ENCODE measurements at places on chromosomes 5 and 9. TPM values are rescaled to one million over a fixed set of nuclear protein-coding genes. Genes with fewer than 3 reads are reported as not detected.

The TEX10 gene
- 29.2 TPM for total RNA-seq

The NEUROG1 gene
- total RNA-seq: 0.04 TPM

The SPAG8 gene
- not detected for total RNA-seq

The STPG3 gene
- total RNA-seq: not detected

The LHX3 gene
- not detected for total RNA-seq

The FRMD3 gene
- 5.2 TPM for total RNA-seq

The FSTL4 gene
- not detected for total RNA-seq

The ENTPD8 gene
- total RNA-seq: not detected

The WDR38 gene
- not detected for total RNA-seq

- DNase-seq: no peak
Observed at GRCh38 chr9:32180597-32180996, 203.8 kb upstream of the ACO1 start.

DNA sequence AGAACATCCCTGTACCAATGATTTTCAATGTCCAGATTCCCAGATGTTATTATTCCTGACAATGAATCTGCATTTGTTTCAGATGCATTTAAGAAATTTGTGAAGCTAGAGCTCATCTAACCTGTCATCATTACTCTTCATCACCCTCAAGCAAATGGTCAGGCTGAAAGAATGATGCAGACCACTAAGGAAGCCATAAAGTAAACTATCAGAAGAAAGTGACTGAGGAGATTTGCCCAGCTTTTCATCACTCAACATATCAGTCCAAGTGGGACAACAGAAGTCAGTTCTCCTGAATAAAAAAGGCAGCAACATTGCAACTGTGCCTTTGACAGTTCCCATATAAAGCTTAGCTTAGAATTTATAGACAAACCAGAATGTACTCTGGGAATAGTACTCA lies 419.9 kb downstream of the PDE4D start:
- no peak for DNase-seq

DNA sequence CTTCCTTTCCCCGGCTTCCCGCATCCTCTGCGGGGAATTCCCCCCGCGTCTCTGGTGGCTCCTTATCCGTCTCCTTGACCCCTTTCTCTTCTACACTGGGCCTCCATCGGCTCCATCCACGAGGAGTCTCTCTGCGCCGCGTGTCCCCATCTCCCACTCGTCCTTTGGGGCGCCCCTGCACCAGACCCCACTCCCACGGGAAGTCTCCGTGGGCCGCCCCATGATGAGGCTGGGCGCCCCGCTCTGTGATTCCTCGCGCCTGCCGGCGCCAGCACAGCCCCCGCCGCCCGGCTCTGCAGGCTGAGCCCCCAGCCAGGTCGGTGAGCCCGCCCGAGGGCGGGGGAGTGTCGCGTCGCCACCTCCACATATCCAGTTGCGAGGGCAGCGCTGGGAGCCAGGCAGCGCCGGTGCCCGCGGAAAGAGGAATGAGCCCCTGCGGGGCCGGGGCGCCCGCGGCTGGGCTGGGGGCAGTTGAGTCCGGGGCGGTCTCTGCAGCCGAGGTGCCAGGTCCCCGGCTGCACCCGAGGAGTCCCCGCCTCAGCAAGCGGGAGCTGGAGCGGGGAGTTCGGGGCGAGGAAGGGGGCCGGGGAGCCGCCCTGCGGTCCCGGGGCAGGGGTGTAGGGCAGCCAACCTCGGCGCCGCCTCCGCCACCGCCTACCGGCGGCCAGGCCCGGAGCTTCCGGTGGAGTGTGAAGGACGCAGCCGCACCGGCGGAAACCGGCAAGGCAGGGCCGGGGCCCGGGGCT lies 2.1 kb upstream of the TRAF1 start:
- DNase-seq: no peak

- DNase-seq: no peak
Observed at GRCh38 chr5:439181-439580, 3.8 kb upstream of the EXOC3 start.

GRCh38 chr9:118009614-118010013 lies 305.4 kb downstream of the TLR4 start:
- no peak for DNase-seq

DNA sequence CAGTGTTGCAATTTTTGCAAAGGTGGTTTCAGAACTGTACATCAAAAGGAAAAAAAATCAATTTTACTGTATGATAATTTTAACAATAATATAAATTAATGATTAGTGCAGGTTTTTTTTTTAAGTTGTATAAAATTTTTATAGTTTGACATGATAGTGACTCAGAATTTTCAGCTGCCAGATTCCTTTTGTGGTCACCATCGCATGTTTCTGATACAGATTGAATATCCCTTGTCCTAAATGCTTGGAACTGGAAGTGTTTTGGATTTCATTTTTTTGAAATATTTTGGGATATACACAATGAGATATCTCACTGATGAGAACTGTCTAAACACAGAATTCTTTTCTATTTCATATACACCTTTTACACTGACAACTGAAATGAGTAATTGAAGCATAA lies 361.3 kb downstream of the RAB3C start:
- DNase-seq: no peak

DNA sequence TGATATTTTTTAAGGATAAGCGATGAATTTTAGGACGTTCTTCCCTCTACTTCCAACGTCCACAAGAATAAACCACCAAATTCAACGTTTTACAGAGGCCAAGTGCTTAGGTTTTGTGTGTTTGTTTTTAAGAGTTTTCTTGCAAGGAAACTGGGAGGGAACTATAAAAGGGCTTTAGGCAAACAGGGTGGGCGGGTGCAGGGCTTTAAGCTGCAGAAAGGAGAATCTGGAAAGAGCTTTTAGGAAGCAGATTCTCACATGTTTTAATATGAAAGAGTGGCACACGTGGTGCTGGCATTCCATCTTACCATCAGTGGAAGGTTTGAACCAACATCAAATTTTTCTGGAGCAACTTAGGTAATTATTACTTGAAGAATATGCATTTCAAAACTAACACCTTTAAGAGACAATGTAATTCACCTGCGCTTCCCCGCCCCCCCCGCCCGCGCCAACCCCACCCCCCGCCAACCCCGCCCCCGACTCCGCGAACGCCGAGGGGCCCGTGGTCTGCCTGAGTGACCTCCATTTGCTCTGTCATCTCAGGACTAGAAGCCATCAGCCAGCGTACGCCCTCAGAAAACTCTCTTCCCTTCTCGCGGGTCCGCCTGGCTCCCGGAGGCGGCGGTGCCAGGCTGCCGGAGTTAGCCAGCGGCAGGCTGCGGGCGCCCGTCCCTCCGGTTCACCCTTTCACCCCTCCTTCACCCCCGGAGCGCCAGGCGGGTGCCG lies 911 bp upstream of the PIK3R1 start:
- no peak for DNase-seq

DNA sequence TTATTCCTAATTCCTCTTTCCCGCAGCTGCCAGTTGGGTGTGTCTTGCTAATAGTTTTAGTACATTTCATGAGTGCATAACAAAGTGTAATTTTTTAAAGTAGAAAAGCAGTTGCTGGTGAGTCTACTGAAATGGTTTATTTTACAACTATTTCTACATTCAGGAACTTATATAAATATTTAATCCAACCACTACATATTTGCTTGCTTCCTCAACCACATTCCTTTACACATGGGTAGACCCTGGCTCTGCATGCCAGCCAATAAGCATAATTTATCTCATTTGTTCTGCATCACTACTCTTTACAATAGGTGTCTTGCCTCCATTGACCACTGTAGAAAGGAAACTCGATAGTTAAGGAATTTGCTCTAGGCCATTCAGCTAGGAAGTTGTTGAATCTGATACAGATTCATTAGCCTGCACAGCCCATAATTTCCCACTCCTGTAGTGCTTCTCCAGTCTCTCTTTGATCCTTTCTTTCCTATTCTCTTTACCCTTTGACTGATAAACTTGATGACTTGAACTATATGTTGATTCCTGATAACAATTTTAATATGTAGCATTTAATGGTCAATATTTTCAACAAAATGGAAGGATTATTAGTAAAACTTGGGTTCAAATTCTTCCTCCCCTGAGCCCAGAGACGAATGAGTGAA lies 342.5 kb upstream of the ACTBL2 start:
- DNase-seq: peak; percentile 98

DNA sequence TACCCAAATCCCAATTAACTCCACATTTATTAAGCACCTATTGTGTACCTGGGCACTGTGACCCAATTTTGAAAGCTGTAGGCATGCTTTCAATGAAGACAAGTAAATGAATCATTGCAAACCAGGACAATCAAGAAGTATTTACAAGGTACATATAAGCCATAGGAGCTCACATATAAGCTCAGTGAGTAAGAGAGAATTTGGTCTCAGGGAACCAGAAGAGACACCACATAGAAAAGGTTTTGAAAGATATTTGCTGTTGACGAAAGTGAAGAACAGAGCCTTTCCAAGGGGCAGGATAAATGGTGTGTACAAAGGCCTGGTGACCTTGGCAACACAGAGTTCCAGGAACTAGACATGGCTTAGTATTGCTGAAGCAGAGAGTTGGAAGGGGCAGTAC lies 187.6 kb downstream of the CD180 start:
- DNase-seq: no peak

- DNase-seq: no peak
Observed at GRCh38 chr5:23385036-23385435, 122.4 kb upstream of the PRDM9 start.

DNA sequence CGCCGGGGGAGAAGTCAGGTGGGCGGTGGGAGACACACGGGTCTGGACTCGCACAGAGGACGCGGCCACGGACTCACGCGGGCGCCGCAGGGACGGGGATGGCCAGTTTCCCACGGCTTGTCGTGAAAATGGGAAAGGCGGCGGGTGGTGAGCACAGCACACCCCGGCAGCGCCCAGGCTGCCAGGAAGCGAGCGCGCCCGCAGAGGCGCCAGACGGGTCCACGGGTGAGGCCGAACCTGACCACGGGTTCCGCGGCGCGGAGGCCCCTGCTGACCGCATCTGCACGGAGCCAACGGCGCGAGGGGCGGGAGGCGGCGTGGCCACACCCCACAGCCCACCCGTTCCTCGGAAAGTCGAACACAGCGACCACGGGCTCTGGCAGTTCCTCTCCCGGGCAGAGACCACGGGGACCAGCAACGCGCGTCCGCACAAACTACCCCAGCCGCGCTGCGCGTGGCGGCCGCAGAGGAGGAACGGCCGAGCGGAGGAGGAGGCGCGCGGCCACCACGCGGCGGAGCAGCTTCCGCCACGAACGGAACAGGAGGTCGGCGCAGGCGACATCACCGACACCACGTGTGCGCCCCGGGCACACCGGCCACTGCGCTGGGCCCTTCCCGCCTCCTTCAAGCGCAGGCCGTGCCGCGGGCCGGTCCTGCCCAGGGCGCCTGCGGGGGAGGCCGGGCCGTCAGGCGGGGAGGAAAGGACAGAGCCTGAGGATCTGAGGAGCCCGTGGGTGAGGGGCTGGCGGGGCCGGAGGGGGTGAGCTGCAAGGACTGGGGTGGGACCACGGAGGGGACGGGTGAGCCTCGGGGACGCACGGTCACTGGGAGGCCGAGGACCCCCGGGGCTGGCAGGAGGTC lies 5.6 kb downstream of the EXD3 start:
- no peak for DNase-seq

DNA sequence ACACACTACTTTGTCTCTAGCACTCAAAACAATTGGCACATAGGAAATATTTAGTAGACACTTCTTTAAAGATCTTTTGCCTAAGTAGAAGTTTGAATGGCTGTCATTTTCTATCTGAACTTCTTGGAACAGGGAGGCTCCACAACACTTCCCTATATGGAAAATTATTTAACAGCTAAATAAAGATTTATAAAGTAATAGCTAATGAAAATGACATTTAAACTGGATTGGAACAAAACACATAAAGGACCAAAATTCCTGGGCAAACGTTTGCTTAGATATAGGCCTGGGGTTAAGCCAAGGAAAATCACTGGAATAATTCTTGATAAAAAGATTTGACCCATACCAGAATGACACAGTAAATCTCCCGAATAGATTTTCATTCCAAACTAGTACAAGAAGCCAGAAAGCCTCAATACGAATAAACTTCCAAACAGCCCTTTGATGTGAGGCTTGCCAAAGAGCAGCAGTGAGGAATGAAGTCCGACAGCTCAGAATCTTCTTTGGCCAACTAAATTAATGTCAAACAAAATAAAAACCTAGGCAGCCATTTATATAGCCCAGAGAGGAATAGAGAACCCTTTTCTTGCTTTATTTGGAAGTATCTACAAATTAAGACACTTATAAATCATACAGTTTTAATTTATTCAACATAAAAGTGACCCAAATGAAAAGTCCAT lies 20.3 kb upstream of the RNF180 start:
- DNase-seq: no peak

DNA sequence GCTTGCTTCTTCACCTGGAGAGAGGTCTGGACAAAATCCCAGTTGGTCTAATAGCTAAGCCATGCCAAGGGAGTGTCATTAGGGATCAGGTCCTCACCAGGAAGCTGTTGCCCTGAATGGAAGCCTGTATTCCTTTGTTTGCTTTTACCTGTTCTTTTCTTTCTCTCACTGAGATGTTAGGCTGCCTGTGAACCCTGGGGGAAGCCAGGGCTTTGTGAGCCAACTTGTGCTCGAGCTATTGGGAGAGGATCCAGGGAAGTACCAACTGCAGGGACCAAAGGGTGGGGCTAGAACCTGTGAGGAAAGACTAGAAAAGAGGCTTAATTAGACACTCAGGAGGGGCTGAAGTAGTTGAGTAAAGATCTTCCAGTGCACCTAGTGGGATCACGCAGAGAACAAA lies 451.2 kb upstream of the TLE4 start:
- DNase-seq: no peak

GRCh38 chr9:111484572-111484894 lies 350 bp upstream of the ECPAS start:
- no peak for DNase-seq

DNA sequence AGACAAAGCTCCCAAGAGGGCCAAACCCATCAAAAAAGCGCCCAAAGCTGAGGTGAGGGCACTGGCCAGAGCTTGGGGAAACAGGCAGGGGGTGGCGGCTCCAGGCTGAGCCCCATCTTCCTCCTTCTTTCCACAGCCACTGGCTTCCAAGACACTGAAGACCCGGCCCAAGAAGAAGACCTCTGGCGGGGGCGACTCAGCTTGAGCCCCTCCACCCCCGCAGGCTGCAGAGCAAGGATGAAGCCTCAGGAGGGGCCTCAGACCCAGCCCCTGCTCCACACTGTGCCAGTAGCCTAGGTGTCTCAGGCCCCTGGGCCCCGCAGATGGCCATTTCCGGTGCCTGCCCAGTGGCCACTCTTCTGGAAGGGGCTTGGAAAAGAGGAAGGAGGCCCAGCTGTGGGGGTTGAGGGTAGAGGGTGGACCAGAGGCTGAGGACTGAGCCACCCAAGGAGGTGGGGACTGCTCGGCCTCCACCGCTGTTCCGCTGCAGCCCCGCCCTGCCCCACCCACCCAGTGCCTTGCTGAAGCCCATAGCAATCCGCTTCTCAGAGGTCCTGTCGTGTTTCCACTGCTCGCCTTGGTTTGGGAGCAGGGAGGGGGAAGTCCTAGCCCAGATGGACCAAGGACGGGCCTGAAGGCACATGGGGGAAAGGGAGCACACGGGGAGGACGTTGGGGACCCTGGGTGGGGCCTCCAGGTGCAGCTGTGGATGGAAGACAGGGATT lies 6.9 kb downstream of the REEP2 start:
- no peak for DNase-seq

- DNase-seq: no peak
Observed at GRCh38 chr5:173768267-173768806, 119.8 kb upstream of the CPEB4 start.

GRCh38 chr9:34551751-34552605 lies 29.2 kb upstream of the ENHO start:
- DNase-seq: no peak

- no peak for DNase-seq
Observed at GRCh38 chr9:19694601-19695000, 94.2 kb downstream of the SLC24A2 start.
